ENCODE measurements at places on chromosomes 12 and 14.

GRCh38 chr14:31835049-31835448 is 242.1 kb upstream of the ARHGAP5 start:
- no peaks in the 10 kb centered on the region for H3K4me1 ChIP-seq
- H3K4me3 ChIP-seq, result no peak overlapping the region
- H3K36me3 ChIP-seq, result no peaks in the 10 kb centered on the region
- H3K27me3 ChIP-seq, result no peaks in the 10 kb centered on the region
- no peak overlapping the region for H3K27ac ChIP-seq

DNA sequence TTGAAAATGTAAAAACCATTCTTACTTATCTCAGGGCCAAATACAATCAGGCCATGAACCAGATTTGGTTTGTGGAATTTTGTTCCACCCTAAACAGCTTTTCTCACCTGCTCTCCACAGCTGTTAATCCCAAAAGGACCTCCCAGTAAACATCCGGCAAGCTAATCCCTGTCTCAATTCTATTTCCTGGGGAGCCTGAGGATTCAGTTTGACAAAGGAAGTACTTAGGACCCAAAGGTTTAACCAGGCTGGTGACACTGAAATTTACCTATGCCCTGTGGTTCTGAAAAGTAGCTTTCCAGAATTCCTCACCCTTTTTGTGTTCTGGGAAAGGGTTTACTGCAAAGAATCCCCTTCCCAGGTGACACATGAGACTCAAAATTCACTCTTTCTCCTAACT is 15.0 kb downstream of the CAPZA3 start:
- H3K4me3 ChIP-seq, result peak overlapping the region; percentile 49
- H3K27ac ChIP-seq, result peak overlapping the region; percentile 98
- DNase-seq, result no peak

GRCh38 chr14:87251011-87251410 is 742.0 kb downstream of the GALC start:
- H3K4me1 ChIP-seq, result peaks cover 23% of the 10 kb centered on the region
- H3K27me3 ChIP-seq, result no peaks in the 10 kb centered on the region
- H3K27ac ChIP-seq, result no peak overlapping the region
- H3K4me3 ChIP-seq, result no peak overlapping the region
- no peak for DNase-seq

GRCh38 chr14:30251017-30251416 is 307.9 kb upstream of the G2E3 start:
- H3K4me1 ChIP-seq, result peaks cover 20% of the 10 kb centered on the region
- H3K27ac ChIP-seq, result no peak overlapping the region
- H3K27me3 ChIP-seq, result no peaks in the 10 kb centered on the region
- H3K4me3 ChIP-seq, result no peak overlapping the region

DNA sequence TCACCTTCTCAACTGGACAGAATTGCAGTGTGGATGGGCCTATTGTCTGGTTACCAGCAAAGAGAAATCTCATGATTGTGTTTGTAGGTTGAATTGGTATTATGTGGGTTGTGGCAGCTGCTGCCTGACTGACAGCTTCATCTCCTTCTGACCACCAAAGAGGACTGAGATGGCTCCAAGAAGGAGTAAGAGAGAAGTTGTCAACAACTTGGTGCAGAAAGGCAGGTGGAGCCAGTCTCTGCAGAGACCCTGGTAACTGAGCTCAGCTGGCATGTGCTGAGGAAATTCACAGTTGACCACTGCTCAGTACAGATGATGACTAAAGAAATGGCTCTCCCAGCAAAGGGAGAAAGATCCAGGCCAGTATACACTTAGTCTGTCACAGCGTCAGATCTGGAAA is 240.0 kb upstream of the AMIGO2 start:
- DNase-seq, result no peak
- no peaks in the 10 kb centered on the region for H3K27me3 ChIP-seq
- no peaks in the 10 kb centered on the region for H3K4me1 ChIP-seq
- H3K4me3 ChIP-seq, result no peak overlapping the region

- DNase-seq, result no peak
- H3K4me3 ChIP-seq, result no peak overlapping the region
- no peaks in the 10 kb centered on the region for H3K36me3 ChIP-seq
Measured at GRCh38 chr12:84276215-84276614, 636.4 kb downstream of the SLC6A15 start.

GRCh38 chr12:128008341-128008740 is 258.6 kb upstream of the TMEM132C start:
- peaks cover 3% of the 10 kb centered on the region for H3K27me3 ChIP-seq
- H3K4me3 ChIP-seq, result no peak overlapping the region
- no peak for DNase-seq
- H3K4me1 ChIP-seq, result no peaks in the 10 kb centered on the region
- no peak overlapping the region for H3K27ac ChIP-seq
- peaks cover 74% of the 10 kb centered on the region for H3K36me3 ChIP-seq

DNA sequence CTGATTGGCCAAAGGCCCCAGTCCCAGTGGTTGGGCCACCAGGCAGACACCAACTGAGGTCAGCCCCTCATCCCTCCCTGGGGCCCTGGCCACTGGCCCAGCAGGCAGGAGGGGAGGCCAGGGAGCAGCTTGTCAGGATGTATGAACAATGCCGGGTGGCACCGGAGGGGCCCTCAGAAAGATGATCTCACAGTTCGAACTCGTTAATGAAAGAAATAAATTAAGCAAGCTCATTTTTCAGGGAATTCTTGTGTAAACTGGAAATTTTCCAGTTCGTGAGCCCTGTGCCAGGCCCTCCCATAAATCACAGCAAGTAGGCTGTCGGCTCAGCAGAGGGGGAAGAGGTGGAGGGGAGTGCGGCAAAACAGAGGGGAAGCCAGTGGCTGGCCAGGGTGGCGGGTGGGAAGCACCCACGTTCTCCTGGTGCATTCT is 177.0 kb upstream of the VASH1 start:
- H3K4me3 ChIP-seq, result no peak overlapping the region
- no peak for DNase-seq
- H3K36me3 ChIP-seq, result peaks cover 3% of the 10 kb centered on the region
- H3K27ac ChIP-seq, result peak overlapping the region; percentile 25
- no peaks in the 10 kb centered on the region for H3K4me1 ChIP-seq

GRCh38 chr12:56029166-56029519 is 8.3 kb downstream of the IKZF4 start:
- no peak overlapping the region for H3K4me3 ChIP-seq
- no peak for DNase-seq
- no peaks in the 10 kb centered on the region for H3K27me3 ChIP-seq

DNA sequence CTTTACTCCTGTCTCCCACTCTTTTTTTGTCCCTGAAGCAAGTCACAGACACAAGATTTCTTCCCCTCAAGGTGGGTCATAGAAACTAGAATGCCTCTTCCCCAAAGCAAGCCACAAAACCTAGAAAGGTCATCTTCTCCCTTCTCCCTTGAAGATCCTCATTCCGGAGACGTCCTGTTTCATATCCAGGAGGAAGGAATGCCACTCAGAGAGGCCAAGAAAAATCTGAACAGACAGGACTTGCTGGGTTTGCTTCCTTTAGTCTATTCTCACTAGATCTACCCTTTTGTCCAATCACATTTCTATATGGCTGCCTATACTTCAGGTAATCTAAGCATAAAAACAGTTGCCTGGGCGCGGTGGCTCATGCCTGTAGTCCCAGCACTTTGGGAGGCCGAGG is 23.7 kb downstream of the SLC6A15 start:
- peaks cover 7% of the 10 kb centered on the region for H3K4me1 ChIP-seq
- no peaks in the 10 kb centered on the region for H3K36me3 ChIP-seq
- H3K4me3 ChIP-seq, result no peak overlapping the region
- no peaks in the 10 kb centered on the region for H3K27me3 ChIP-seq
- no peak for DNase-seq
- H3K27ac ChIP-seq, result peak overlapping the region; percentile 79

GRCh38 chr14:98756749-98757148 is 515.2 kb downstream of the BCL11B start:
- H3K27me3 ChIP-seq, result peaks cover 6% of the 10 kb centered on the region
- peaks cover 15% of the 10 kb centered on the region for H3K36me3 ChIP-seq
- H3K27ac ChIP-seq, result no peak overlapping the region
- H3K4me3 ChIP-seq, result no peak overlapping the region

GRCh38 chr14:64701660-64702059 is 2.6 kb upstream of the PLEKHG3 start:
- no peaks in the 10 kb centered on the region for H3K36me3 ChIP-seq
- H3K4me1 ChIP-seq, result peaks cover 71% of the 10 kb centered on the region
- peak overlapping the region; percentile 47 for H3K4me3 ChIP-seq
- DNase-seq, result no peak

- no peaks in the 10 kb centered on the region for H3K27me3 ChIP-seq
- DNase-seq, result peak; percentile 71
- no peak overlapping the region for H3K4me3 ChIP-seq
- H3K36me3 ChIP-seq, result no peaks in the 10 kb centered on the region
Measured at GRCh38 chr12:84502907-84503787, 409.5 kb downstream of the SLC6A15 start.

- peaks cover 31% of the 10 kb centered on the region for H3K27me3 ChIP-seq
- peaks cover 40% of the 10 kb centered on the region for H3K36me3 ChIP-seq
- H3K4me3 ChIP-seq, result no peak overlapping the region
- no peak overlapping the region for H3K27ac ChIP-seq
- DNase-seq, result no peak
Measured at GRCh38 chr12:89092297-89092696, 260.0 kb downstream of the DUSP6 start.

DNA sequence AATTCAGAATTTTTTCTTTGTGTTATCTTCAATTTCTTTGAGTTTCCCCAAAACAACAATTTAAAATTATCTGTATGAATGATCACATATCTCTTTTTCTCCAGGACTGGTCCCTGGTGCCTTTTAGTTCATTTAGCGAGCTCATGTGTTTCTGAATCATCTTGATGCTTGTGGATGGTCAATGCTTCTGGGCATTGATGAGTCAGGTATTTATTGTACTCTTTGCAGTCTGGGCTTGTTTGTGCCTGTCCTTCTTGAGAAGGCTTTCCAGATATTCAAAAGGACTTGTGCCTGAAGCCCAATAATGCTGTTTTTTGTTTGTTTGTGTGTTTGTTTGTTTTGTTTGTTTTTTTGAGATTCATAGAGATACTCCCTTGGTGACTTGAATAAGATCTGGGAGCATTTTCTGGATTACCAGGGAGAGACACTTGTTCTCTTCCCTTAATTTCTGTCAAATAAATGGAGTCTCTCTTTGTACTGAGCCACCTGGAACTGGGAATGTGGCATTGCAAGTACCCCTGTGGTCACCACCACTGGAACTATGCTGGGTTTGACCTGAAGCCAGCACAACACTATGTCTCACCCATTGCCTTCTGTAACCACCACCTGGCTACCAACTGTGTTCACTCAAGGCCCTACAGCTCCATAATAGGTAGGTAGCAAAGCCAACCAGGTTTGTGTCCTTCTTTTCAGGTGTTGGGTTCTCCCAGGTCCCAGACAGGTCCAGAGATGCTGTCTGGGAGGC is 56.3 kb downstream of the SLC6A15 start:
- H3K27ac ChIP-seq, result no peak overlapping the region
- H3K4me3 ChIP-seq, result no peak overlapping the region
- H3K4me1 ChIP-seq, result peaks cover 3% of the 10 kb centered on the region
- no peak for DNase-seq

DNA sequence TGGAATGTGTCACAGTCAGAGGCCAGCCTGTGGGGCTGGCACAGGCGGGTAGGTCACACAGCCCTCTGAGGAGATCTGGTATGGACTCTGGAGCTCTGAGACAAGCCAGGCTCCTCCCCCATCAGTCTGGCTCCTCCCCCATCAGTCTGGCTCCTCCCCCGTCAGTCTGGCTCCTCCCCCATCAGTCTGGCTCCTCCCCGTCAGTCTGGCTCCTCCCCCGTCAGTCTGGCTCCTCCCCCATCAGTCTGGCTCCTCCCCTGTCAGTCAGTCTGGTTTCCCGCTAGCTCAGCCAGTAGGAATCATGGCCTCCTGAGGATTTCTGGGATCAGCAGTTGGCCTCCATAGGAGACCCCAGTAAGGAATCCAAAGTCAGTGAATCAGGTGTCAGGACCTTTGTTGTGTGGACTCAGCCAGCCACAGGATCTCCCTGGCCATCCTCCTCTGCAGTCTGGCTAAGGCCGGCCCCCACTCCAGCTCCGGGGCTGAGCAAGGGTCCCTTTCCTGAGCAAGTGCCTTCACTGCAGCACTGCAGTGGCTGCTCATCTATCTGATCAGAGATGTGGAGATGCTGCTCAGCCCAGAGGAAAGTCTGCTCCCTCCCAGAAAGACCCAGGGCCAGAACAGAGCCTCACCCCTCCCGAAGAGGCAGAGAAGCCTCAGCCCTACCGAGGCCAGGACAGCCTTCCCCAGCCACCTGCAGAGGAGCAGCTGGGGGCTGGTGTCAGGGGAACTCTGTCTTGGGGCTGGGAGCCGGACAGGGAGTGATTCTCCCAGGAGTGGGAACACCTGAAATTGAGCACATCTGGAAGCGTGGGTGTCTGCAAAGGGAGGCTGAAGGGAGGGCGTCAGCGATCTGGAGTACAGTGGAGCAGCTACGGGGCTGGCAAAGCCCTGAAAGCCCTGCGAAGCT is 35.7 kb downstream of the IQSEC3 start:
- H3K27me3 ChIP-seq, result peaks cover 13% of the 10 kb centered on the region
- DNase-seq, result no peak
- no peaks in the 10 kb centered on the region for H3K36me3 ChIP-seq
- H3K27ac ChIP-seq, result no peak overlapping the region

DNA sequence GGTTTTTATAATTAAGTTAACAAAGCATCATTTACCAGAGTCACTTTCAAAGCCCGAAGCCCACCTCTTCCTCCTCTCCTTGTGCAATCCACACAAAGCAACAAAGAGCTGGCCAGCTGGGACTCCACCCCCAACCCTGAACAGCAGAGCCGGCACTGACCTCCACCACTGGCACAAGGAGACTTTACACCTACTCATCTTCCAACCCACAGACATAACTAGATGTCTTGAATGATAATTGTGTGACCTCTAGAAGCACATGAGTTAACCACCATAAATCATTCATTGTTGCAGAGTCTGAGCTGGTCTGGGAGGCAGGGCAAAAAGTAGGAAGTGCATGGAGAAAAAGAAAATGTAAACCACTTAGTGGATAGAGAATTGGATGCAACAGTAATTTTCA is 72.2 kb downstream of the ST8SIA1 start:
- peak overlapping the region; percentile 15 for H3K27ac ChIP-seq
- no peaks in the 10 kb centered on the region for H3K27me3 ChIP-seq
- peak; percentile 22 for DNase-seq
- no peaks in the 10 kb centered on the region for H3K36me3 ChIP-seq
- H3K4me1 ChIP-seq, result peaks cover 24% of the 10 kb centered on the region

- no peak for DNase-seq
- no peak overlapping the region for H3K4me3 ChIP-seq
- peaks cover 7% of the 10 kb centered on the region for H3K4me1 ChIP-seq
- H3K27me3 ChIP-seq, result no peaks in the 10 kb centered on the region
Measured at GRCh38 chr14:51546603-51547258, 105.0 kb upstream of the FRMD6 start.

DNA sequence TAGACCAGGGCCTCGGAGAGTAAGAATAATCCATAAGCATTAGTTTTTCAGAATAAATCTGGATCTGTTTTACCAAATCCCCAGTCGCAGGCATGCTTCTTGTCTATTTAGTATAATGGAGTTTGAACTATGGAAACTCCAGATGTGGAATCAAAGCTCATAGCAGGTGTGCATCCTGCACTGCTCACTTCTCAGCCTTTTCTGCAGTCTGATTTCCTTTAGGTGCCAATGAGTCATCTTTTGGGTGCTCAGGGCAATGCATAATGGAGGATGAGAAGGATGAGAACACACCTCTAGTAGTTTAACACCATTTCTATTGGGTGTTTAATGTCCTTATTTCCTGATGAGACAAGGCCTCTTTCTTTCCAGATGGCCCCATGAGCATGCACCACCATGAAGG is 961.2 kb downstream of the TMEM121 start:
- peaks cover 60% of the 10 kb centered on the region for H3K36me3 ChIP-seq
- DNase-seq, result no peak
- H3K27ac ChIP-seq, result no peak overlapping the region
- H3K4me3 ChIP-seq, result no peak overlapping the region
- H3K27me3 ChIP-seq, result 0 out of 2 replicates have a peak, but pooled peaks cover 2% of the 10 kb centered on the region

Data from WTC11 (cell line).